ENCODE measurements at places on chromosomes 2 and 18. TPM values are rescaled to one million over a fixed set of nuclear protein-coding genes. Genes with fewer than 3 reads are reported as not detected.

The CRYGD gene
- polyA plus RNA-seq = not detected

GRCh38 chr18:23805898-23806297 lies 116.6 kb downstream of the LAMA3 start:
- DNase-seq = no peak

GRCh38 chr2:216696751-216697560 lies 1.6 kb upstream of the IGFBP5 start:
- DNase-seq = no peak

The RFX8 gene
- polyA plus RNA-seq = 1.7 TPM

The DSC2 gene
- polyA plus RNA-seq = 34.2 TPM

DNA sequence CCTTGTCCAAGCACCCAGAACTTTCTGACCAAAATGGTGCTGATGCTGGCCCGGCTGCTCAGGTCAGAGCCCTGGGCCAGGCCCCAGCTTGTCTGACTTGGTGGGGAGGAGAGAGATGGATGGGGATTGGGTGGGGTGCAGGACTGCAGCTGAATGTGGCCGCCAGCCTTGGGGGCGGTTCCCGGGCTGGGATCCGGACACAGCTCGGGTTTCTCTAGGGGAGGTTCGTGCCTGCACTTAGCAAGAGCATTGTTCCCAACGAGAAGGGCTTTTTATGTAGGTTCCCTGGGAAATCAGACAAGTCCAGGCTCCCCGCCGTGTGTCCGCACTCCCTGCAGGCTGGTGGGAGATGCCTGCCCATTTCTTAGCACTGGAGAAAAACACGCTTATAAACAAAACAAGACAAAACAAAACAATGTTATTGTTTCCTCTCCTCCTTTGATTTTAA lies 50.5 kb upstream of the HS6ST1 start:
- DNase-seq = no peak

- no peak for DNase-seq
These were observed 16.2 kb downstream of the GALM start for GRCh38 chr2:38682008-38682575.

The PPP1R7 gene
- 80.9 TPM for polyA plus RNA-seq

GRCh38 chr2:56250153-56250729 lies 66.5 kb downstream of the CCDC85A start:
- DNase-seq = no peak

DNA sequence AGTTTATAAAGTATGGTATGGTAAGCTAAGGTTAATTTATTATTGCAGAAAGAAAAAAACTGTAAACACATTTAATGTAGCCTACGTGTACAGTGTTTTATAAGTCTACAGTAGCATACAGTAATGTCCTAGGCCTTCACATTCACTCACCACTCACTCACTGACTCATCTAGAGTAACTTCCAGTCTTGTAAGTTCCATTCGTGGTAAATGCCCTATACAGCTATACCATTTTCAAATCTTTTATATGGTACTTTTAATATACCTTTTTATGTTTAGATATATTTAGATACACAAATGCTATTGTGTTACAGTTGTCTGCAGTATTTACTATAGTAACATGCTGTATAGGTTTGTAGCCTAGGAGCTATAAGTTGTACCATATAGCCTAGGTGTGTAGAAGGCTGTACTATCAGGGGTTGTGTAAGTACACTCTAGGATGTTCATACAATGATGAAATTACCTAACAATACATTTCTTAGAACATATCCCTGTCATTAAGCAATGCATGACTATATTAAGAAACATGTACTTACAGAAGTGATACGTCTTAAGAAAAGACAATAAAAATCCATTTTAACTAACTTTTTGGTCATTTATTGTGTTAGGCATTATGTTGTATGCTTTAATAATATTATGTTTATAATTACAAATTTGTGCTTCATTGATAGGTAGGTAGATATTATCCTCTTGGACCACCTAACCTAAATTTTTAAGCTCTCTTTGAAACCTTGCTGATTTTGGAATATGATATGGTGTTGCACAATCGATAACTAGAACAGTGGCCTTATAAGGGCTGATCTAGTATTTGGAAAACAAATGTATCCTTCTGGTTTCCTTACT lies 51.9 kb downstream of the VRK2 start:
- no peak for DNase-seq

DNA sequence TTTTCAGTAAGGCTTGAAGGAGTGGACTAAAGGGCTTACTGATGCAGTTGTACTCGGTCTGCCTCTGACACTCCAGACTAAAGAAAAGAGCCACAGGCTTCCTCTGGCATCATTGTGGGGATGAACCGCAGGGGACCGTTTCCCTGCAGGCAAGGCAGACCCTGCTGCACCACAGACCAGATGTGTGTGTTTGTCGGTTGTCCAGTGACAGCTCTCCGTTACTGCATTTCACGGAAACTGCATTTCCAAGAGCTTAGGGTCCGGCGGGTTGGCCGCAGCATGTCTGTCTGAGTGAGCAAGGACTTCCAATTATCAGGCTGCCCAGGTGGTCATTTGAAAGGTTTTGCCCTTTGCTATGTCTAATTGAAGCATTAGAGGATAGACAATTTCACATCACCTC lies 98.1 kb downstream of the FAM210A start:
- DNase-seq = no peak

- DNase-seq = no peak
These were observed 106.4 kb downstream of the GATA6 start for GRCh38 chr18:22275706-22276333.

DNA sequence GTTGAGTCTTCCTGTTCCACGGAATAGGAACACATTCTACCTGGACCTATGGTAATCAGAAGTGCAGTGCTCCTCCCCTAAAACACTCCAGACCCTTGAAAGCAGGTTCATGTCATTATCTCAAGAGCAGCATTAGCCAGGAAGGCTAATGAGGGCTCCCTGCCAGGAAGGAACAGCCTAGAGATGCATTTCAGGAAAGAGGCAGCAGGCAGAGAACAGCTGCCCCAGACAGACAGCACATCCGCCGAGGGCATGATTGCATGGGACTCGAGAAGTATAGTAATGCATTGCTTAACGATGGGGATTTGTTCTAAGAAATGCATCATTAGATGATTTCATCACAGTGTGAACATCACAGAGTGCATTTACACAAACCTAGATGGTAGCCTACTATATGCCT lies 171.5 kb downstream of the ALK start:
- DNase-seq = no peak

The ATP5MC3 gene
- 379 TPM for polyA plus RNA-seq

DNA sequence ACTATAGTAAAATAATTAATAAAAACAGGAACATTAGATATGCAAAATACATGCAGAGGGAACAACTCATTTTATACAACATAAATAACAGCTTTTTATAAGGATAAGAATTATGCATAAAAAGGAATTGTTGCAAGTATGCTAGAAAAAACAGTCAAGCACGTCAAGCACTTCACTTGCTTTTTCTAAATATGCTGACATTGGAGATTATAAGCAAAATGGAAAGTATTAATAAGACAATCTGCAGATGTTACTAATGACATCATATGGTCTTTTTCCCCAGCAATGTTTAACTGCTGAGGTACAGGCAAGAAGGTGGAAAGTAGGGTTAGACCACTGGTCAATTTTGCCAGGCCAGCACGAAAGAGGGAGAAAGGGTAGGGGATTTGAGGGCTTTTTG lies 111.7 kb downstream of the HIBCH start:
- no peak for DNase-seq

- no peak for DNase-seq
These were observed 1824.3 kb upstream of the CELF4 start for GRCh38 chr18:39389800-39390379.

DNA sequence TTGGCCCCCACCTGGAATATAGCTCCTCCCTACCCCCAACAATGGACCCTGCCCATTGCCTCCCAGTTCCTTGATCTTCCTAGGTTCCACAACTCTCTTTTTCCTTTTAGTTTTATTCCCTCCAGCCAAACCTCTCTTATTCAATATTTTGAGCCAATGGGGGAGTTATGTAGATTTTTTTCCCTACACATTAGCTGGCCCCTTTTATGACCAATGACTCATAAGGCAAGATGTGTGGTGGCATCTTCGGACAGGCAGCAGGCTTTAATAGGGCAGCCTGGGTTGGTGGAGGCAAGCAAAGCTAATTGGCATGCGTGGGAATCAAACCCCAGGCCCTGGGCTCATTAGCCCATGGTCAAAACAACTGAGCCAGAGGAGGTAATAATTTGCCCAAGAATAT lies 9.2 kb downstream of the GRP start:
- DNase-seq = no peak

GRCh38 chr2:173962031-173962430 lies 3.1 kb downstream of the SP3 start:
- DNase-seq = no peak

GRCh38 chr2:60212181-60212945 lies 341.1 kb downstream of the BCL11A start:
- no peak for DNase-seq

The GALNT5 gene
- 0.43 TPM for polyA plus RNA-seq

DNA sequence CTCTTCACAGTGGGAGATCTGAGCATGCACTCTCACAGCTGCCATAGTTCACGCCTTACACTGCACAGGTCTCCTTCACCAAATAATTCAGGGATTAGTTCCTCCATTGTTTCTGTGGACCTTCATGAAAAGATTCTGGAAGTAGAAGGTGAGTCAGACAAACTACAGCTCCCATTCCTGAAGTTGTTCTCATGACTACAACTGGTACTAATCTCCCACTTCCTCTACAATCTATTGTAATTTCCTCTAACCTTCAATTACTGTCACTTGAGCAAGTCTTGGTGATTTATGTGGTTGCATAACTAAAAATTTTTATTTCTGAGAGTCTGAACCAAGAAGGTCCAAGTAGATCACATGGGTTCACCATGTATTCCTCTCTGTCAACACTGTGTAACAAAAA lies 128.7 kb downstream of the XIRP2 start:
- no peak for DNase-seq

The CFC1 gene
- polyA plus RNA-seq = not detected

DNA sequence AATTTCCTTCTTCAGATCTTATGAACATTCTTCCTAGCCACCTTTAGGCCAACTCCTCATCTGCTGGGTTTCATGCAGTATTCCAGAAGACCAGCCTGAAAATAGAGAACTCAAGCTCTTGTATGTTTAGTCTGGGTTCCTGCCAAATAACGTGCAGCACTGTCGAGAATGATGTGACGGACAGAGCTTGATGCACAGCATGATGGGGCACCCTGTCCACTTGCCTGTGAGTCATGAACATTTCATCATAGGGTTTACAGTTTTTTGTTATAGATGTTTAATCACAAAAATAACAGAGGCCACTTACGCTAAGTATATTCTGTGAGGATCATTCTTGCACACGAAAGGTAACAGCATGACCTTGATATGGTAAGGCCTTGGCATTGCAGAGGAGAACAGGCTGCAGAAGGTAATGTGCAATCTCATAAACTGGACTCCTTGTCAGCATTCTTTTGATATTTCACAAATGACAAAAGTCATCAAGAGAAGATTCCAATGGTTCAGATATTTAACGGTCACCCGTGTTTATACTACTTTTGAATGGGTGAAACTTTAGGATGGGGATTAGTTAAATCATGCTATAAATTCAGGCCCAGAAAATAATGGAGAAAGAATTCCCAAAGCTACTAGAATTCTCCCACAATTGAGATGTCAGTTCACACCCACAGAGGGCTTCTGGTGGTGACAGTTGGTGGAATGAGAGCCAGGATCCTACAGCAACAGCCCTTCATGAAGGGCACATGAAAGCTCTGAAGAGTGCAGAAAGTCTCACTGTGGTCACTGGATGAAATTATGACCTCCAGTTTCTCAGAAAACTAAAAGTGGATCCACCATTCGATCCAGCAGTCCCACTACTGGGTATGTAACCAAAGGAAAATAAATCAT lies 396.1 kb upstream of the RAB12 start:
- no peak for DNase-seq

- no peak for DNase-seq
These were observed 36.1 kb upstream of the TXNDC2 start for GRCh38 chr18:9849407-9850283.

- DNase-seq = no peak
These were observed 469.0 kb downstream of the SLC4A3 start for GRCh38 chr2:220096406-220096805.

- DNase-seq = no peak
These were observed 879.9 kb upstream of the CDH2 start for GRCh38 chr18:29056800-29057199.

The NEU2 gene
- polyA plus RNA-seq = not detected

The PJVK gene
- polyA plus RNA-seq = 23.4 TPM
